Liver (tissue), 10 donors: ENCODE measurements at places on chromosomes 3 and 15.

DNA sequence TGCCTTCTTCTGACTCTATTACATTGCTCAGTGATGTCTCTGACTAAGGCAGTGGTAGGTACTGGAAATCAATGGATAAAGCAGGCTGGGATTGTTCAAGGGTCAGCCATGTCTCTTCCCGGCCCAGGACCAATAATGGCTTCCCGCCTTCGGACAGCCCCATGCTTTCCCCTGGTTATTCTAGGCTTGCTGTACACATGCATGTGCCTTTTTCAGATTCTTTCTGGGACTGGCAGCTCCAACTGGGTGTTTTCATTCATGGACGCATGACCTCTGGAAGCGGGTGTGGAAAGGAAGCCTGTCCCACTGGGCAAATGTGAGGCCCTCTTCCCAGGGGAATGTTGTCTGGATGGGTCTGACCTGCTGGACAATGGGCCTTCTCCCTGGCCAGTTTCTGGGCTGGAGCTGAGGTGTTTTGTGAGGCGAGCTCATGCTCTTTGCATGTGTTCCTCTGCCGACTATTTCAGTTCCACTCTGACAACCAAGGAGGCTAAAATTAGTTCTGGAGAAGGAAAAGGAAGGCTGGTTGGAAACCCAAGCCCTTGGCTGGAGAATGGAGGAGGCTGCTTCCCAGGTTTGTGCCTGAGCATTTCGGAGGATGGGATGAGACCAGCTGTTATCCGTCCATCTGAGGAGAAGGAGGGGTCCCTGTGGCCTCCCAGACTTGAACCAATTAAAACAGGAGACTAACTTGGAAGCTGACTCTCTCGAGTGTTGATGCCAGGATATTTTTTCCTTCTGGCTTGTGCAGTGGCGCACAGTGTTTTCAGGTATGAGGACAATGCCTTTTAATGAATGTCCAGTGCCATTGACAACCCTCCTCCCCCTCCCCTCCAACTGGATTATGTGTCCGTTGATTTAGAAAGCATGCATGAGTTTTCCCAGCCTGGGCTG lies 6.9 kb downstream of the ACVR2B start:
- DNase-seq, result peak; percentile 17

- DNase-seq, result no peak
Observed at GRCh38 chr15:70093481-70094319, 4.0 kb downstream of the TLE3 start.

GRCh38 chr3:149964291-149964690 lies 6.4 kb downstream of the PFN2 start:
- no peak for DNase-seq

GRCh38 chr3:38590521-38590920 lies 59.0 kb downstream of the SCN5A start:
- peak; percentile 9 for DNase-seq

DNA sequence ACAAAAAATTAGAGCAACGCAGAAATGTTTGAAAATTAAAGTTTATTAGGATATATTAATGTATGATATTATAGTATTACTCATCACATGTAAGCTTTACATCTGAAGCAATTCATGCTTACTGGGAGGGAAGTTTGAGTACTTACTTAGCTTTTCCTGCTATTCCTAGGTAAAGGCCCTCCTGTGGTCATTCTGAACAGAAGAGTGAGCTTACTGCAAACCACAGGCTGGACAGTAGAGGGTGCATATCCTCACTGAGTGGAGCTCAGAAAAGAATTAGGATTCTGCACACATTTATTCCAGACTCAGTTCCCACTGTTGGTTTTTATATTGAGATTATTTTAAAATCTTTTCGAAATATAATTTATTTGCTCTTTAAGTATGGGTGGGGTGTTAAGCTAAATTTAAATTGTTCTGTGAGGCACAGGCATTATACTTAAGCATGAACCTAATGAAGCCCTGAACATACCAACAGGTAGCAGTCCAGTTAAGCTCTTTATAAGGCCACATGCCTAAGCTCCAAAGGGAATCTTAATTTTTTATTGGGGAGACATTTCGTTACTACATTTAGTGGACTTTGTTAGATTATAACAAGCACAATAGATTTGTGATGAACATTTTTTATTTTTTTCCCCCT lies 10.2 kb downstream of the MRPS22 start:
- DNase-seq, result no peak

DNA sequence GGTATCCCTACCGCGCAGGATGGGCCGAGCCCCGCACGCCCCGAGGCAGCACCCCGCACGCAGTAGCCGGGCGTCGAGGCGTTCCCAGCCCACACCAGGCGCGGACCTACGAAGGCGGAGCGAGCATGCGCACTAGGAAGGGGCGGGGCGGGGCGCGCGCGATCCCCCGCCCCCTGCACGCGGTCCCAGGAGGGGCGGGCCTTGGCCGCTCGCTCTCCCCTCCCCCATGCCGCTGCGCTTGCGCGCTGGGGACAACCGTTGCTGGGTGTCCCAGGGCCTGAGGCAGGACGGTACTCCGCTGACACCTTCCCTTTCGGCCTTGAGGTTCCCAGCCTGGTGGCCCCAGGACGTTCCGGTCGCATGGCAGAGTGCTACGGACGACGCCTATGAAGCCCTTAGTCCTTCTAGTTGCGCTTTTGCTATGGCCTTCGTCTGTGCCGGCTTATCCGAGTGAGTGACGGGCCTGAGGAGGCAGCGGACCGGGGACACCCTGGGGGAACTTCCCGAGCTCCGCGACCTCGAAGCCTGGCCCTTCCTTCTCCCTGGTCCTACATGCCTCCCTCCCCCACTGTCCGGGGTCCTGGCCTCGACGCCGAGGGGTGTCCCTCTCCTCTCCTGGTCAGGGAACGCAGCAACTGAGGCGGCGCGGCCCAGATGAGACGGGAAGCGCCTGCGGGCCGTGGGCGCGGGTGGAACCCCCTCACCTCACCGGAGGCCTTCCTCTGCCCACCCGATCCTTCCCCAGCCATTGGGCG lies at the start of gene SPESP1:
SPESP1 (plus strand) TSS at position 258 of the 755 bp plus-strand sequence; CDS start at position 387, 129 bp downstream.
- peak; percentile 71 for DNase-seq

DNA sequence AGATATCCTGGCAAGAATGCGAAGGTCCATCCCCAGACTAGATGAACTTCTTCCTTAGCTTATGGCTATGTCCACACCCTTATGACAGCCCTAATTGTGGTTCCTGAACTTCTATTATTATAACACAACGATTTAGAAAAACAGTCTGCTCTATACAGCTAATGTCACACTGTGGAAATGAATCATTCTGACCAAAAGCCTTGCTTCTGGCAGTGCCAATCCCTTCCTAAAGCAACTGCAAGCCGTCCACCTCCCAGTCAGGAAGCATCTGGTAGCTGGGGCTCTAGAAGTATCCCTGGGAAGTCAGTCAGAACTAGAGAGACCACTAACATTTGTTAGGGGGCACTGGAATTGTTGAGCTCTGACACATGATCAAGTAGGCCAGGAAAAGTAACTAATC lies 45.0 kb downstream of the MYO5A start:
- no peak for DNase-seq

DNA sequence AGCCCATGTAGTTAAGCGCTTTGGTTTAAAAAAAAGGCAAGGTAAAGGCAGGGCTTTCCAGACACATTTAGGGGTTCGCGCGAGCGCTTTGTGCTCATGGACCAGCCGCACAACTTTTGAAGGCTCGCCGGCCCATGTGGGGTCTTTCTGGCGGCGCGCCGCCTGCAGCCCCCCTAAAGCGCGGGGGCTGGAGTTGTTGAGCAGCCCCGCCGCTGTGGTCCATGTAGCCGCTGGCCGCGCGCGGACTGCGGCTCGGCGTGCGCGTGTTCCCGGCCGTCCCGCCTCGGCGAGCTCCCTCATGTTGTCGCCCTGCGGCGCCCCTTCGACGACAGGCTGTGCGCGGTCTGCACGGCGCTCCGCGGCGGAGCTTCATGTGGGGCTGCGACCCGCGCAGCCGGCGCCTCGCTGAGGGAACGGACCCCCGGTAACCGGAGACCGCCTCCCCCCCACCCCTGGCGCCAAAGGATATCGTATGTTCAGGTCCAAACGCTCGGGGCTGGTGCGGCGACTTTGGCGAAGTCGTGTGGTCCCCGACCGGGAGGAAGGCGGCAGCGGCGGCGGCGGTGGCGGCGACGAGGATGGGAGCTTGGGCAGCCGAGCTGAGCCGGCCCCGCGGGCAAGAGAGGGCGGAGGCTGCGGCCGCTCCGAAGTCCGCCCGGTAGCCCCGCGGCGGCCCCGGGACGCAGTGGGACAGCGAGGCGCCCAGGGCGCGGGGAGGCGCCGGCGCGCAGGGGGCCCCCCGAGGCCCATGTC lies 927 bp downstream of the SMAD6 start:
- DNase-seq, result peak; percentile 50

GRCh38 chr15:67944010-67944641 lies 104.3 kb upstream of the RNU6-1 start:
- DNase-seq, result no peak

GRCh38 chr15:88120026-88120425 lies 136.5 kb downstream of the NTRK3 start:
- no peak for DNase-seq

DNA sequence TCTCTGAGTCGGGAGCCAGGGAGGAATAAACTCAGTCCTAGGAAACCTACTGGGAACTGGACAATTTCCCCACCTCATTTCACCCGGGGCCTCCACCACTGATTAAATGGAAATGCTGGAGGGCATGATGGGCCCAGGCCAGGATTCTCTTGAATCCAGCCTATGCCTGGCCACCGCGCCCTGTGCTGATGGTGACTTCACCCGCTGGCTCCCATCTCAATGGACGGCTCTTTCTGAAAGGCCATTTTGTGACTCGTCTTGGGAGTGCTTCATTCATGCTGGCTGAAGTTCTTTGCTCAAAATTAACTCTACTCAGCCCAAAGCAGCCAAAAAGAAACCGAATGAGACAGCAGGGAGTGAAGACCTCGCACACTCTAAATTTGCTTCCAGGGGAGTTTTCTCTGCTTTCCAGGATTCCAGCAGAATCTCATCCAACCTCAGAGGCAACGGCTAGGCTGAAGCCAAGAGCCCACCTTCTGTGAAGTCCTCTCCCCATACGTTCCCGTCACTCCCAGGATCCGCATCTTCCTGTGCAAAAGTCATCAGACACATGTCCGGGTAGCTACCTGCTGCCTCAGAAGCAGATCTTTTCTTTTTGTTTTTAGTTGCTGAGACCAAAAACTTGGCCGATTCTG lies 266.0 kb upstream of the ICE2 start:
- no peak for DNase-seq

- DNase-seq, result no peak
Observed at GRCh38 chr15:96330064-96330449, 443 bp upstream of the NR2F2 start.

DNA sequence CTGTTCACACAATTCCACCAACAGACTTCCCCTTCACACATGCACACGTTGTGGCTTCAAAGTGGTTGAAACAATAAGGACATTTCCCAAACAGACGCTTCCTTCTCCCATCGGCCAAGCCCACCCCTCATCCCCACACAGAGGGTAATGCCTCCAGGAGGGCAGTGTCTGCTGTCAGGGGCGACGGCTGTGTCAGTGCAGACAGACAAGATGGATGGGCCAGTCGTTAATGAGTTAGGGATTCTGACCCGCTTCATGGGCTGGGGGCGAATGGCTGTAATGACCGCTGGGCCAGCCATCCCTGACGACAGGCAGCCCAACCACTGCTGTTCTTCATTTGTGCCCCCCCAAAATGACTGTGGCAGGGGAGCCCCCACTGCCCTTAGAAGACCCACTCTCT lies 20.2 kb upstream of the SKIC8 start:
- DNase-seq, result no peak

DNA sequence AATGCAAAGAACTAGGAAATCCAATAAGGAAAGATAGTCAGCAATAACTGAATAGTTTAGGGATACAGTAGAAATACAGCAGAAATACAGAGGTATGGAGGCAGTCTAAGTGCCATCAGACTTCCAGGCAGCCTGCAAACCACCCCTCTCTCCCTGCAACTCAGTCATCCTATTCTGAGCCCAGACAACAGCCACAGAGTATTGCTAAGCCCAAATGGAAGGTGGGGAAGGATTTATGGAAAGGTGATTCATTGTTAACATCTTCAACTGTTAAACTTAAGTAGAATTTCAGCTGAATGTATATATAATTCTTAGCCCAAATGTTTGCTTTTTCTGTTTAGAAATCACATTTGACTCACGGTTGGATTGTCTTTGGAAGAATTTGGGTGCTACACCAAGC lies 300.4 kb downstream of the RBMS3 start:
- no peak for DNase-seq

DNA sequence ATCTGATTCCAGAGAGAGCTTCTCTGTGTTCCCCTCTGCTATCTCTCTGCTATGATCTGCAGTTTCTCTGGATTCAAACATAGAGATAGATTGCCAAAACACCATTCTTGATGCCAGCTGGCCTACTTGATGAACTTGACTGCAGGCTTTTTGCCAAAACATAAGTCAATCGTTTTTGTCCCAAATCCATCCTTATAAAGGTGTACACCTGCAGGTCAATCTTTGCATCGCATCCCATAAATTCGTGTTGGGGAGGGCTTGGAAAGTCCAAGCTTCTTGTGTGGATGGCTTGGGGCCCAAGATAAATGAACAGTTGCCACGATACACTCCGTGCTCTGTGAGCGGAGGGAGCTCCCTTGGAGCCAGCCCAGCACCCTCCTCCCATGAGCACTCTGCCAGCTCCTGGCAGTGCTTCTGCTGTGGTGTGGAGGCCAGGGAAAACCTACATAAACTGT lies 2.7 kb downstream of the CERS3 start:
- no peak for DNase-seq

- DNase-seq, result no peak
Observed at GRCh38 chr3:191336833-191337232, 6.5 kb upstream of the UTS2B start.

DNA sequence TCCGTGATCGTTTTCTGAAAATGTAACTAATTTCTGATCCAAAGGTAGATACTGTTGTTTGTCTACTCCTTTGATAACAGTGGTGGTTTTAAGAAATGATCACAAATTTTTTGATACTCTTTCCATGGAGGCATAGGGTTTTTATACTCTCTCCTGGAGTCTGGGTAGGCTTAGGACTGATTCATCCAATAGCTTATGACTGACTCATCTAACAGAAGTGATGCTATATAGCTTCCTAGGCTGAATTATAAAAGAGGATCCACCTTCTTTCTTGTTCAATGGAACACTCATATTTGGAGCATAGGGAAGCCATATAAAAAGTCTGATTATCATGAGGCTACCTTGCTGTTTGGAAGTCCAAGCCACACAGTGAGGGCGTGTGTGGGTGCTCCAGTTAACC lies 84.3 kb downstream of the CHST2 start:
- DNase-seq, result no peak

GRCh38 chr3:36843065-36844051 lies 79.0 kb upstream of the DCLK3 start:
- DNase-seq, result no peak

DNA sequence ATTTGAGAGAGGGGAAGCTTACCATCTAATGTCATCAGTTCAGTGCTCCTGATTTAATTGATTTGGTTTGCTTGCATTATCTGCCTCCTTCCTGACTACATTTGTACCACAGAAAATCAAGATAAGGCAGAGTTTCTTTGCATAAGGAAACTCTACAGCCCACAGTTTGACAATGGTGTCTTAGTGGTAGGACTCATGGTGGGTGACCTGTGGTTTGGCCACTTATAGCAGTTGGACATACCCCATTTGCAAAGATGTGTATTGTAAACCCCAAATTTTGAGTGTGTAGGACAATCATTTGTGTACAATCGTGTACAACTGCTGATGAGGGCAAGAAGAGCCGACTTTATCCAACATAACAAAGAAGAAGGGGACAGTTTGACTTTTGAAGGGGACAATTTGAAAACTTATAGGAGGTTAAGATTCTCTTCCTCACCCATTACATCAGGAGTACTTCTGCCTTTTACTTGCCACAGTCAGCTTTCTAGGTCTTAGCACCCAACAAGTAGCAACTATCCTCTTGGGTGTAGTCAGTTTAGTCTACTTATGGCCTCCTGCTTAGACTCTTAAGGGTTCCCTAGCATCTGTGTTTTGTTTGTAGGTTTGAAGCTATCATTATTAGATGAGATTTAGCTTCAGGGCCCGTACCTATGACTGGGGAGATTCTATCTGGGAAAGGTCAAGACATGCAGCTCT lies 6.2 kb downstream of the TGFBR2 start:
- DNase-seq, result no peak
